Activated T-helper 2 cell treated with anti-CD3 and anti-CD28 coated beads, Interferon-gamma antibody, Interleukin-2, Interleukin-4, amounts not matched to agents 10 μg/mL and 5 μg/mL and 100 μg/mL, durations not matched to agents 14 hours and 24 hours and 36 hours (primary cell): ENCODE measurements at places on chromosomes 4 and X. TPM values are rescaled to one million over a fixed set of nuclear protein-coding genes. Genes with fewer than 3 reads are reported as not detected.

DNA sequence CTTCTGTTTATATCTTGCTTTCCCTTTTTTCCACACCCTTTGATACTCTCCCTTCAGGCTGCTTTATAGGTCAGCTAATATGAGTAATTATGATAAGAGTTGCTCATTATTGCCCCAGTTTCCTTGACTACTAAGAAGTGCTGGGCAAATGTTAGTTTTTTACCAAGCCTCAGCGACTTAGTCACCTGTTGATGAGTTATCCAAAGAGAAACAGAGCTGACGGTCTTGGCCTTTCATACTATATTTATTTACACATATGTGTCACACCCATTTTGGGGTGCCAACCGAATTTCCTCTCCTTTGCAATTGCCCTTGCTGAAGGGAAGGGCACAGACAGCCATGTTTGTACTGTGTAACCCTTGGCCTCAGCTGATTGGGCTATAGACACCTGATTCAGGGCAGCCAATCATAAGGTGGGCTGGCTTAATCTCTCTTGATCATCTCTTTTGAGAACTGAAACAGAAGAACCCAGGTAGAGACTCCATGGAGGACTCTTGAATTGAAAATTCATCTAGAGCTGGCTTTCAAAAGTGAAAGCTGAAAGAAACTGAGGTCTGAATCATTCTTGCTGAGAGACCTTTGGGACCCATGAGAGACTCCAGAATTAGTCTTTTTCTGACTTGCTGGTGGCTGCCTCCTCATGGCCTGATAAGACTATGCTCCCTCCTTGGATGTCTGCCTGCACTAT is 111.7 kb upstream of the RPS6KA3 start:
- peak; percentile 9 for DNase-seq

GRCh38 chrX:1754077-1754476 is 139.2 kb downstream of the ASMT start:
- no peak for DNase-seq

- DNase-seq, result no peak
Observed at GRCh38 chr4:169275180-169275579, 4.4 kb upstream of the SH3RF1 start.

DNA sequence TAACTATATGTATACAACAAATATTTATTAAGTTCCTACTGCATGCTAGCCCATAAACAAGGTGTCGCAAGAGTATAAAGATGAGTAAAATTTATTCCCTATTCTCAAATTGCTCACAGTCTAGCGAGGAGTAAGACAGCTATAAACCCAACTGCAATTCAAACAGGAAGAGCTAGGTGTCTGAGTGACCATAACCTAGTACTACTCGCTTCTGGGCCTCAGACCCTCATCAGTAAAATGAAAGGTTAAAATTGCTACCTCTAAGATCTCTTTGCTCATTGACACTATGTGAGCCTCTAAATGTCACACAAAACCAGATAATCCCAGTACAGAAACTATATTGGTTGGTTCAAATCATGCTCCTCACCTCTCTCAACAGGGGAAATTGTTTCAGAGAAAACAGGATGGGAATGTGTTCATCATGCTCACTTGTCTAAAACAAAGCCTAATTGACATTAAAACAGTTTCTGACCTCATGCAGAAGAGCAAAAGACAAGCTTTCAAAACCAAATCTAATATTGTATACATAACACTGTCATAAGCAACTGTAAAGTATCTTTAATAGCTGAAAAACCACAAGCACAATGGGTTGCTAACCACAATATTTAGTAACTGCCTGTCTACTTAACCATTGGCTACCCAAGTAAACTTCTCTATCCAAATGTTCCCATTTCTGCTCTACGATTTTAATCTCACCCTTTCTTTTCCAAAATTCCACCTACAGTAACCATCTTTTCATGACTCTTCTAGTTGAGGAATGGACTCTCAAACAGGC is 264.6 kb upstream of the FMR1 start:
- DNase-seq, result no peak

GRCh38 chrX:40174001-40174853 is 76.5 kb upstream of the BCOR start:
- DNase-seq, result peak; percentile 60

DNA sequence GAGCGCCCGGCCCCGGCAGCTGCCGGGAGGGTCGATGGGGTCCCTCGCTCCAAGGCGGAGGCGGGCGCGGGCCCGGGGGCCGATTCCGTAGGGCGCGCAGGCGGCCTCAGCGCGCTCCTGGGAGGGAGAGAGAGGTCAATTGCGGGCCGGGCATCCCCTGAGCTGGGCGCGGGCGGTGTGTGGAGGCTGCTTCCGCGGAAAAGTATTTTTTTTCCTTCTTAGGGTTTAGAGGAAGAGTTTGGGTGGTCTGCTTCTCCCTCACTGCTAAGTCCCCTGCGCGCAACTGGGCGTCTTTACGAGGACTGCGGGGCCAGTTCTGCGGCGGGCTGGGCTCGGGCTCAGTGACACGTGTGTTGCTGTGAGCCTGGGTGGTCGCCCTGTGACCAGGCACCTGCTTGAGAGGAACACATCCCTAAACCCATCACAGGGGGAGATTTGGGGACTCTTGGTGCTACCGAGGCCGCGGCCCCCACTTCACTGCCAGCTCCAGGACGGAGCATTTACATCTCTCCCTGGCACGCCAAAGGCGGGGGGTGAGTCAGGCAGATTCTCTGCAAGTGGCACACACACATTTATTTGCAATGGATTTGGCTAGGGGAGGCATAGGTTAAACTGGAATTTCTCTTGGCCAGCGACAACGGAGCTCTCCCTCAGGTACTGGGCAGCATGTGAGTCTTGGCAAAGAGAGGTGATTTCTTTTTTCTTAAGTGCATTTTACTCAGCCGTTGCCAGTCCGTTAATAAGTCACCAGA is 151.2 kb upstream of the SLC4A4 start:
- DNase-seq, result no peak

- no peak for DNase-seq
Observed at GRCh38 chr4:8391972-8392371, 48.6 kb downstream of the ACOX3 start.

DNA sequence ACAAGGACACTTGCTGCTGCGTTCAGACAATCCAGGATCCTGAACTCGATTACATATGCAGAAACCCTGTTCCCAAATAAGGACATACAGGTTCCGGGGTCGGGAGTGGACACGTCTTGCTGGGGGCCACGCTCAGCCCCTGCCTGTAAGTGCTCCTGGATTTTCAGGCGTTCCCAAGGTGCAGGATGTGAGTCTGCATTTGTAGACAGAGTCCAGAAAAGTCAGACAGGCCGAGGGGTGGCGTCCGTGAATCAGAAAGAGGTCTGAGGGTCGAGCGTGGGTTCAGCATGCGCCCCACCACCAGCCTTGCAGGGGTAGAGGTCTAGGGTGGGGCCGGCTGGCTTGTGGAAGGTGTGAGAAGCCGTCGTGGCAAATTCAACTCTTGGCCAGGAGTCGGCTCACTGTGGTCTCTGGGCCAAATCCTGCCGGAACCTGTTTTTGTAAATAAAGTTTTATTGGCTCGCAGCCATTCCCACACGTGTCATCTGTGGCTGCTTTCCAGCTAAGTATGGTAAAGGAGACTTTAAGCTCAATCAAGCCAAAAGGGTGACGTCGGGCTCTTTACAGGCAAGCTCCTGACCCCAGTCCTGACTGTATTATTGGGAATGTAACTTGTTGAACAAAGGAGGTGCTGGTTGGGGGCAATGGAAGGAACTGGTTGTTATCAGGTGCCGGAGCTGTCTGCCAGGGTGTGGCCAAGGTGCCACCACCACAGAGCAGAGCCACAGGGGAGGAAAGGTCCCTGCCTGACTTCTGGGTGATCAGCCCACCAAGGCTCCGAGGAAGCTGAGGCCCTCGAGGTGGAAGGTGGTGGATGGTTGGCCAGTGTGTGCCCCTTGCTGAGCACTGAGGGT is 7.4 kb downstream of the DOK7 start:
- DNase-seq, result no peak

The CT45A1 gene
- not detected in 2 replicates for total RNA-seq

The CABS1 gene
- total RNA-seq, result not detected in 2 replicates

The PSAPL1 gene
- not detected in 2 replicates for total RNA-seq

GRCh38 chr4:35124106-35124505 is 1120.2 kb downstream of the ARAP2 start:
- DNase-seq, result no peak

DNA sequence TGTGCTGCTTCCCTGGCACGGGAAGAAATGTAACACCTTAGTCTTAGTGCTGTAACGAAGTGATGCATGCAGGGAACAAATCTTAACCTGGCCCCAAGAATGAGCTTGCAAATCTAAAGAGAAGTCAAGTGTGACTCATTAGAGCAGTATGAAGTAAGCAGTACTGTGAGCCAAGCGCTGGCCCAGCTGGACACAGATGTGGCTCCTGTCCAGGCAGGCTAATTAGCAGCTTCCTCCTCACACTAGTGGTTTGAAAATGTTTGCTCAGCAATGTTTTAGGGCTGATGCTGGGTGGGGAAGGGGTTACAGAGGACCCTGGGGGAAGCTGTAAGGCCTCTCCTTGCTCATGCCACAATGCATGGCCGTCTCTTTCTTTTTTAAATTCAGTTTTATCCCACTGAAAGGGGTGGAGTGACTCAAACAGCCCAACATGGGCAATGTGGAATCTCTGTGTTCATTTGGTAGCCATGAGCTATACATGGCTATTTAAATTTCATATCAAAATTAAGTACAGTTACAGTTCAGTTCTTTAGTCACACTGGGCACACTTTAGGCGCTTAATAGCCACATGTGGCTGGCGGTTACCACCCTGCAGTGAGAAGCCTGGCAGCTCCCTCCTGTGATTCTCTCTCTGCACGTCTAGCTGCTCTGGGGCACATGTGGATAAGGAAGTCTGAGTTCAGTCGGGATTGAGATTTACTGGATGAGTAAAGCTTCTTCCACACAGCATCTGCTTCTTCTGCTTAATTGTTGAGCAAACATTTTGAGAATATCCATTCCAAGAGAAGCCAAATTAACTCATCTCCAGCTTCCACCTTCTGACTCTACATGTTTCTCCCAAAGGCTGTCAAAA is 48.8 kb downstream of the MAP7D2 start:
- no peak for DNase-seq

- no peak for DNase-seq
Observed at GRCh38 chr4:147453561-147454141, 27.2 kb upstream of the EDNRA start.

DNA sequence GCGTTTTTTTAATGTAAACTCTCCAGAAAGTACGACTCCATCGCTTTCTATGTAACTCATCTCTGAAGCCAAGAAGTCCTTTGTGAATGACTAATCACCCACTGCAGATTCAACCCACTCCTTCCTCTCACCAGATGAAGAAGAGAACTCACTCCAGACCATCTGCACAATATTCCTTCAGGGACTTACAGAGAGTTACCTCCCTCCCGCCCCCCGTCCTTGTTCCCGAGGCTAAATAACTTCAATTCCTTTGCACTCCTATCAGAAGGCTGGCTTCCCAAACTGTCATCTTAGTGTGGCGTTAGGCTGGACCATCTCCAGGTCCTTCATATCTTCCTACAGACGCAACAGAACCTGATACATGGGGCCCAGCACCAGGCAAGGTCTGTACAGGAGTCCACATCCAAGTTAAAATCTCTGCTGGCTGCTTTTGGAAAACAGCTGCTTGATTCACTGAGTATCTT is 82.4 kb downstream of the AFAP1 start:
- DNase-seq, result no peak

The EPGN gene
- total RNA-seq, result not detected in 2 replicates

The GBA3 gene
- total RNA-seq, result 0.09 TPM in 1 of 2 replicates, not detected in the other

- no peak for DNase-seq
Observed at GRCh38 chrX:130771230-130771629, 131.8 kb downstream of the ENOX2 start.

The WDR17 gene
- 1.0 and 1.4 TPM in 2 replicates for total RNA-seq
